ENCODE measurements at places on chromosomes 1 and 21. TPM values are rescaled to one million over a fixed set of nuclear protein-coding genes. Genes with fewer than 3 reads are reported as not detected.

The C1QB gene
- total RNA-seq, result not detected

The PCBP3 gene
- total RNA-seq, result 1.1 TPM

The MEX3A gene
- total RNA-seq, result 0.76 TPM

The TNFRSF4 gene
- total RNA-seq, result not detected

The PTPN22 gene
- not detected for total RNA-seq

The TDRD5 gene
- not detected for total RNA-seq

The H6PD gene
- total RNA-seq, result 7.9 TPM

The CCDC27 gene
- not detected for total RNA-seq

The TMEM269 gene
- total RNA-seq, result 0.06 TPM

The OR4F16 gene
- total RNA-seq, result not detected

The THEM5 gene
- total RNA-seq, result not detected

The MATN1 gene
- 0.08 TPM for total RNA-seq

The VPS72 gene
- total RNA-seq, result 49.8 TPM

The HES3 gene
- not detected for total RNA-seq

The ZBTB7B gene
- total RNA-seq, result 54.9 TPM

The PHC2 gene
- total RNA-seq, result 115 TPM

The PPIAL4G gene
- total RNA-seq, result not detected

The SYT6 gene
- total RNA-seq, result 0.31 TPM

The STUM gene
- not detected for total RNA-seq

The CHAF1B gene
- 11.9 TPM for total RNA-seq

The APOBEC4 gene
- not detected for total RNA-seq

The CLCN6 gene
- total RNA-seq, result 3.7 TPM

The NES gene
- total RNA-seq, result 1.3 TPM

The PTPN14 gene
- 9.7 TPM for total RNA-seq

The HENMT1 gene
- 5.8 TPM for total RNA-seq

The ILDR2 gene
- total RNA-seq, result not detected

The LHX8 gene
- total RNA-seq, result 0.83 TPM

The NR1I3 gene
- total RNA-seq, result not detected

The KIF26B gene
- 0.09 TPM for total RNA-seq

The KCNQ4 gene
- total RNA-seq, result 0.30 TPM

The SH2D5 gene
- 10.3 TPM for total RNA-seq

Data from A549 treated with dexamethasone at 1 μM for 4 hours (cell line).